A549 treated with GW870086 at 1 μM for 4 hours (cell line): ENCODE measurements at places on chromosomes 3 and 15. TPM values are rescaled to one million over a fixed set of nuclear protein-coding genes. Genes with fewer than 3 reads are reported as not detected.

TMEM212 gene
- total RNA-seq, result not detected in 5 replicates

GOLGA6L10 gene
- 0.33 to 0.56 TPM (median 0.50 TPM) in 5 replicates for total RNA-seq

AMIGO3 gene
- total RNA-seq, result 0.52 to 1.8 TPM (median 0.64 TPM) in 5 replicates

LEKR1 gene
- total RNA-seq, result 0.78 to 1.4 TPM (median 0.80 TPM) in 5 replicates

TMCO5A gene
- not detected in 5 replicates for total RNA-seq

RHOV gene
- 5.5 to 7.3 TPM (median 7.1 TPM) in 5 replicates for total RNA-seq

LRRIQ4 gene
- not detected in 5 replicates for total RNA-seq

MUSTN1 gene
- total RNA-seq, result 0.35 TPM in 1 of 5 replicates, not detected in the others

ITIH1 gene
- total RNA-seq, result not detected in 5 replicates

PPP1R14D gene
- 0.24 to 0.41 TPM in 2 of 5 replicates, not detected in the others for total RNA-seq

CLSTN2 gene
- total RNA-seq, result 0.03 to 0.07 TPM (median 0.03 TPM) in 5 replicates

ATP2B2 gene
- total RNA-seq, result 0.07 to 0.11 TPM (median 0.09 TPM) in 5 replicates

FILIP1L gene
- 0.08 to 0.87 TPM (median 0.17 TPM) in 5 replicates for total RNA-seq

TRIM42 gene
- not detected in 5 replicates for total RNA-seq

SCAANT1 gene
- not detected in 5 replicates for total RNA-seq

CACNA1D gene
- 0.61 to 1.2 TPM (median 0.85 TPM) in 5 replicates for total RNA-seq

GOLGA6A gene
- total RNA-seq, result 0.06 to 0.16 TPM (median 0.09 TPM) in 5 replicates

LYZL4 gene
- not detected in 5 replicates for total RNA-seq

POC1A gene
- total RNA-seq, result 15.4 to 19.3 TPM (median 17.3 TPM) in 5 replicates

HDGFL3 gene
- 38.1 to 64.9 TPM (median 52.9 TPM) in 5 replicates for total RNA-seq

ACKR2 gene
- total RNA-seq, result 0.08 to 0.10 TPM in 2 of 5 replicates, not detected in the others

VILL gene
- total RNA-seq, result 0.07 to 0.35 TPM (median 0.30 TPM) in 3 of 5 replicates, not detected in the others

CAMK1 gene
- total RNA-seq, result 15.3 to 18.5 TPM (median 16.8 TPM) in 5 replicates

ALG1L2 gene
- total RNA-seq, result not detected in 5 replicates

TRIM71 gene
- total RNA-seq, result 0.03 TPM in 1 of 5 replicates, not detected in the others

RBMS3 gene
- 0.45 to 1.2 TPM (median 0.86 TPM) in 5 replicates for total RNA-seq

PAK6 gene
- 0.57 to 0.71 TPM (median 0.65 TPM) in 5 replicates for total RNA-seq

ARPIN gene
- 8.5 to 13.6 TPM (median 12.6 TPM) in 5 replicates for total RNA-seq

MAP6D1 gene
- total RNA-seq, result 6.3 to 7.1 TPM (median 6.5 TPM) in 5 replicates

NPHP3 gene
- 7.5 to 11.0 TPM (median 9.6 TPM) in 5 replicates for total RNA-seq

BOC gene
- 4.4 to 7.1 TPM (median 5.9 TPM) in 5 replicates for total RNA-seq

STOML1 gene
- 9.5 to 13.3 TPM (median 11.8 TPM) in 5 replicates for total RNA-seq

C3orf85 gene
- not detected in 5 replicates for total RNA-seq

SV2B gene
- 0.06 to 0.15 TPM (median 0.12 TPM) in 4 of 5 replicates, not detected in the other for total RNA-seq

GYG1 gene
- total RNA-seq, result 33.9 to 40.6 TPM (median 34.6 TPM) in 5 replicates

ZNF80 gene
- total RNA-seq, result not detected in 5 replicates

CPLX3 gene
- total RNA-seq, result 0.07 to 0.13 TPM in 2 of 5 replicates, not detected in the others

C3orf62 gene
- total RNA-seq, result 1.5 to 2.1 TPM (median 1.8 TPM) in 5 replicates

GLDN gene
- total RNA-seq, result 0.03 to 0.10 TPM (median 0.08 TPM) in 3 of 5 replicates, not detected in the others

ATP13A5 gene
- not detected in 5 replicates for total RNA-seq

MASP1 gene
- total RNA-seq, result 0.03 to 0.28 TPM in 2 of 5 replicates, not detected in the others

CD276 gene
- total RNA-seq, result 61.7 to 81.3 TPM (median 75.4 TPM) in 5 replicates

PPP2R3A gene
- 1.1 to 3.4 TPM (median 2.4 TPM) in 5 replicates for total RNA-seq

DOCK3 gene
- total RNA-seq, result 0.27 to 0.39 TPM (median 0.35 TPM) in 5 replicates

GPR15 gene
- not detected in 5 replicates for total RNA-seq

XCR1 gene
- not detected in 5 replicates for total RNA-seq

REC114 gene
- not detected in 5 replicates for total RNA-seq

GOLGA8T gene
- total RNA-seq, result 0.86 to 2.2 TPM (median 1.9 TPM) in 5 replicates
